Ureter (tissue), 1 donor: ENCODE measurements at places on chromosomes 2 and 18. TPM values are rescaled to one million over a fixed set of nuclear protein-coding genes. Genes with fewer than 3 reads are reported as not detected.

LCT gene
- not detected for total RNA-seq

SPR gene
- 17.1 TPM for total RNA-seq

CD8A gene
- 10.9 TPM for total RNA-seq

RAD51AP2 gene
- total RNA-seq, result not detected

SKOR2 gene
- not detected for total RNA-seq

SCTR gene
- total RNA-seq, result not detected

TRAF3IP1 gene
- 22.4 TPM for total RNA-seq

DNAJC5G gene
- not detected for total RNA-seq

DSG1 gene
- total RNA-seq, result 0.13 TPM
